ENCODE measurements at places on chromosomes 12 and 14.

DNA sequence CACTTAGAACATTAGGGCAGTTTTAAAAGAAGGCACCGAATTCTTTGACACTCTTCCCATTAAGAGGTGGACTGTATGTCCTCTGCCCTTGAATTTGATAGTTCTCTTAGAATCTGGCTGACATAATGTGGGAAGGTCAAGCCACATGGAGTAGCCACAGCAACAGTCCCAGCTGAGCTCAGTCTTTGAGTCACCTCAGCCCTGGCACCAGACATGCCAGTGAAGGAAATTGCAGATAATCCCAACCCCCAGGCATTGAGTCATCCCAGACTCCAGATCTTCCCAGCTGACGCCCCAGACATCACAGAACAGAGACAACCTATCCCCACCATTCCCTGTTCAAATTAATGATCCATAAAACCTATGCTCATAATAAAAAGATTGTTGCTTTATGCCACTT, 83.4 kb downstream of the GTF2A1 start:
- no peak for DNase-seq

GRCh38 chr12:77630344-77630743, 200.3 kb upstream of the NAV3 start:
- DNase-seq = no peak

- DNase-seq = no peak
These were observed 68.3 kb downstream of the DERA start for GRCh38 chr12:15979096-15980092.

- no peak for DNase-seq
These were observed 624.1 kb upstream of the FOXG1 start for GRCh38 chr14:28142400-28143015.

DNA sequence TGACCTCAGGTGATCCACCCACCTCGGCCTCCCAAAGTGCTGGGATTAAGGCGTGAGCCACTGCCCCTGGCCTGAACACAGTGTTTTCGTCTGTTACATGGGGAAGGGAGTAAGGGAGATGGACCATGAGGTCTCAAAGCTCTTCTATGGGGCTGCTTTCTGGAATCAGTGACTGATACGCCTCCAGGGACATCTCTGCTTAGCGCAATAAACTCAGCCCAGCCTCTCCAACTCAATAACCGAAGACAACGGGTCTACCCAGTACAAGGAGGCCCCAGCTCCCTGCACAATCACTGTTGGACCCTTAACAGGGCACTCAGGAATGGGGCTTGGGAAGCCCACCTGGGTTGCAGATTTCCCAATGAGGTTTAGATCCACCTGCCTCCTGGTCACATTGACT, 42.6 kb upstream of the CHGA start:
- DNase-seq = no peak

DNA sequence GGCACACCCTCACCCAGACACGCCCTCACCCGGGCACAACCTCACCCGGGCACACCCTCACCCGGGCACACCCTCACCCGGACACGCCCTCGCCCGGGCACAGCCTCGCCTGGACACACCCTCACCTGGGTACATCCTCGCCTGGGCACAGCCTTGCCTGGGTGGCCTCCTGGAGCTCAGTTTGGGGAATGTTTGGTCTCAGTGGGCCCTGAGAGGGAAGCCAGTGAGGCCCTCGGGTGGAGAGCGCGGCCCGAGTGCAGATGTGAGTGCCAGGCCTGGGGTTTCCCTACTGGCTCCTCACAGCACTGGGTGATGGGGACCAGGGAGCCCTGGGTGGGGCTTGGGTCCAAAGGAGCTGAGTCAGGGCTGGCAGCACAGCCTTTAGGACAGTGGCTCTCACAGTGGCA, 23.8 kb downstream of the GALNT9 start:
- DNase-seq = no peak

DNA sequence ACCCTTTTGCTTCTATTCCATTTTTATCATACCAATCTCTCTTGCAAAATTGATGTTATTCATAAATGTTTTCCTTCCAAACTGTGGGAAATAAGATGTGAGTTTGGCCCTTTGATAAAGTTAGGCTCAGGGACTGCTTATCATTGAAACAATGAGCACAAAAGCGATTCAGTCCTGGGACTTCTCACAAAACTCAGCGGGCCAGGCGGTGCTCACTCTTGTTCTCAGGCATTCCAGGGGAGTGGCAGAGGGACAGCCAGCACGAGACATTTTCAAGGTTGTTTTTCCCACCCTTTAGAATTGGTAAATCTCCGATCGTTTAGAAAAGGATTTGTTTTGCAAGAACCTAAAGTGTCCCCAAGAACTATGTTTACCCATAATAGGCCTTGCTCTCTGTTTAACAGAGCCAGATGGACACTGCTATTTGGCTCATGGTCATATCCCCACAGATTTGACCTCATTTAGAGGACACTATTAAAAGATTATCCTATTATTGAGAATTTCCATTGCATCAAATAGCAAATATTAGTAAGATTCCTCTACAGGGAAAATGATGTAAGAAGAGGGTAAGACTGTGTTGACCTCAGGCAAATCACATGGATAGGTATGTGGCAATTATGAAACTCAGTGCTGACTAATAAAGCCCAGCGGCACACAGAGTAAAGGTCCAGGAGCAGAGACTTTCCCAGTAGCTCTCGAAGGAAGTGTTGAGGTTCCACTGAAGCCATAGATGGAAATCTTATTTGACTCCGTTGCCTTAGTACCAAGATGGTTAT, 102.7 kb upstream of the USP44 start:
- no peak for DNase-seq

GRCh38 chr12:27523642-27524493, at the start of gene PPFIBP1:
Gene PPFIBP1 (plus strand): TSS chr12:27524206. CDS start chr12:27633397, 109,191 bp downstream.
- DNase-seq = peak; percentile 100

- no peak for DNase-seq
These were observed 241.2 kb upstream of the FKBP4 start for GRCh38 chr12:2553388-2554126.

DNA sequence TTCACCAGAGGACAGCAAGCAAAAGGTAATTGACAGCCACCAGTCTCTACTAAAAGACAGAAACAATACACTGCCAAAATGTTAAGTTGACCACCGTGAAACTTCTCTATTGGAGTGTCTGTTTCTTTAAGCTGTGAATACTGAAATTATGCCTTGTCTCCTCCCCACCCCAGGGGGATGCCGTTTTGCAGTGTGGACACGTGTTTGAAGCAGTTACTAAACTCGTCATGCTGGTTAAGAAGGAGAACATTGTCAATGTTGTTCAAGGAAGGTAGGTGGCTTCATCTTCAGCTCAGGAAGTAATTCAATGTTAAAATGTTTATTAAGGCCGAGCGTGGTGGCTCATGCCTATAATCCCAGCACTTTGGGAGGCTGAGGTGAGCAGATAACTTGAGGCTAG, 32.8 kb downstream of the KCTD10 start:
- DNase-seq = no peak

Measured in esophagus muscularis mucosa (tissue), 4 donors.